Caco-2 (cell line): ENCODE measurements at places on chromosomes 7 and 10.

- no peak for DNase-seq
Measured at GRCh38 chr10:116670706-116671105, 50.0 kb downstream of the PNLIPRP2 start.

DNA sequence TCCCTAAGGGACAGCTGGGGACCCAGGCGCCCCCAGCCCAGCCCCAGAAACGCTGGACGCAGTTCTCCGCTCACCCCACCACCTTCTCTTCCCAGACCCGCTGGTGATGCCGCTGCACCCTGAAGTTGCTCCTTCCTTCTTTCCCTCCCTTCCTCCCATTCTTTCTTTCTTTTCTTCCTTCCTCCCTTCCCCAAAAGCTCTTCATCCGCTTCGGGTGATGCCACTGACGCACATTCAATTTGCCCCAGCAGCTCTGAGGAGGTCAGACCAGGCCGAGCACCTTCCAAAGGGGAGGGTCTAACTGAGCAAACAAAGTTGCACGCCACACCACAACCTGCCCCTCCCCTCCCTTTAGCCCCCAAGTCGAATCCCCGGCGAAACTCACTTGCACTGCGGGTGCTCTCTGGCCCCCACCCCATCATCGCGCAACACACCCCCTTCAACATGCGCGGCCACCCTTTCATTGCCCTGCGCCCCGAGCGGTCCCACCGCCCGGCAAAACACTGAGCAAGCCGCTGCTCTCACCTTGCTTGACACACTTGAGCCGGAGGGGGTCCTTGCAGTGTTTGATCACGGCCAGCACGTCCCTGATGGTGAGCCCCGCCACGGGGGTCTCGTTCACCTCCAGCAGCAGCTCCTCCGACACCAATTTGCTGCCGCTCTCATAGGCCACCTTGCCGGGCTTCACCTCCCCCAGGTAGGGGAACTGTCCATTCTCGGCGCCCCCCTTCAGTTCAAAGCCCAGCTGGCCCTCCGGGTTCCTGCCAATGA lies 787 bp downstream of the MAGI2 start:
- no peak for DNase-seq

- DNase-seq: no peak
Measured at GRCh38 chr10:94041206-94041605, 47.5 kb downstream of the PLCE1 start.

DNA sequence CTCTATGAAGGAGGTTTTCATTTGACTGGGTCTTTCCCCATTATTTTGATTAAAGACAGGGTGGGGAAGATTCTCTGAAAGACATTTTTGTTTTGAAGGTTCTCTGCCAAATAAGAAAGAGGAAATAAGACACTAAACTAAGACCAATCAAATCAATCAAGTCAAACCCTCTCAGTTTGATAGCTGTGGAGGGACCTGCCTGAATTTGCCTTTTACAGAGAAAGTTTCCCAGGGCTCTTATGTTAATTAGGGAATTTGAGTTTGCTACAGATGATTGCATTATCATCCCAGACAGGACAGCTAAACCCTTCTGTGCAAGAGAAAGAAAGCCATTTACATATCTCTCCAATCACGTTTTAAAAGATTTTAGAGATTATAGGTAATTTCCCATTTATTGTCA lies 80.0 kb downstream of the CSTF2T start:
- DNase-seq: no peak

GRCh38 chr10:14519785-14520184 lies 189.1 kb upstream of the FRMD4A start:
- no peak for DNase-seq

GRCh38 chr7:149764481-149765398 lies 8.6 kb downstream of the ZNF467 start:
- DNase-seq: no peak

DNA sequence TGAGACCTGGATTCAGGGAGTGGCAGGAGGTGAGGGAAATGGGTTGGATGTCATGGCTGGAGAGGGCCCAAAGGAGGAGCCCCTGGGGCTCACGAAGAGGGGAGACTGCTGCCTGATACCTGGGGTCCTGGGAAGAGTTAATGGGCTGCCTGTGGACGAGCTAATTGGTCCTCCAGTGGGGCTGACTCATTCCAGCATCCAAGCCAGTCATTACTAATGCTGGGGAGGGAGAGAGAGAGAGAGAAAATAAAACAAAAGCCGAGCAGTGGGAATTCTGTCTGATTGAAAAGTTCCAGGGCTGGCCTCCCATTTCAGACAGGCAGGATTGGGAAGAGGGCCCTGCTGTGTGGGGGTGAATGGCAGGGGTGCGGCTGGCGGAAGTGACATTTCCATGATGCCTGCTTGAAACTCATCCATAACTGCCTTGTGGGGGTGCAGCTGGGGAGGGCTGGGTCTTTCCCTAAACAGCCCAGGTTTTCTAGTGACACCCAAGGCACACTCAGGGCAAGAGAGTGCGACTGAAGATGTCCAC lies 297.8 kb downstream of the RPS24 start:
- DNase-seq: no peak

- no peak for DNase-seq
Measured at GRCh38 chr10:118246332-118247295, 95.5 kb downstream of the FAM204A start.

DNA sequence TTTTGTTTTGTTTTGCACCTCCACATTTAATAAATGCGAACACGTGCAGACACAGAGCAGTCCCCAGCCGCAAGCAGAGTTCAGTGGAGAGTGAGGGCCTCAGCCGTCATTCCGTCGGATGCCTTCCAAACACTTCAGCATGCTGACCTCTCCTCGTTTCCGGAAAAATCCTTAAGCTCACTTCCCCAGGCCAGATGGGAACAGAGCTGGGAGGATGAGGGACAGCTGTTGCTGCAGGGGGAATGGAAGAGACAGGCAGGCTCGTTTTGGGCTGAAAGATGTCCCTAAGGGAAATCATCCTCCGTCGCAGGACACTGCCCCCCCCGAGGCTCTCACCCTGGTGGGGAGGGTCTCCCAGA lies 17.2 kb upstream of the FGFR2 start:
- no peak for DNase-seq

DNA sequence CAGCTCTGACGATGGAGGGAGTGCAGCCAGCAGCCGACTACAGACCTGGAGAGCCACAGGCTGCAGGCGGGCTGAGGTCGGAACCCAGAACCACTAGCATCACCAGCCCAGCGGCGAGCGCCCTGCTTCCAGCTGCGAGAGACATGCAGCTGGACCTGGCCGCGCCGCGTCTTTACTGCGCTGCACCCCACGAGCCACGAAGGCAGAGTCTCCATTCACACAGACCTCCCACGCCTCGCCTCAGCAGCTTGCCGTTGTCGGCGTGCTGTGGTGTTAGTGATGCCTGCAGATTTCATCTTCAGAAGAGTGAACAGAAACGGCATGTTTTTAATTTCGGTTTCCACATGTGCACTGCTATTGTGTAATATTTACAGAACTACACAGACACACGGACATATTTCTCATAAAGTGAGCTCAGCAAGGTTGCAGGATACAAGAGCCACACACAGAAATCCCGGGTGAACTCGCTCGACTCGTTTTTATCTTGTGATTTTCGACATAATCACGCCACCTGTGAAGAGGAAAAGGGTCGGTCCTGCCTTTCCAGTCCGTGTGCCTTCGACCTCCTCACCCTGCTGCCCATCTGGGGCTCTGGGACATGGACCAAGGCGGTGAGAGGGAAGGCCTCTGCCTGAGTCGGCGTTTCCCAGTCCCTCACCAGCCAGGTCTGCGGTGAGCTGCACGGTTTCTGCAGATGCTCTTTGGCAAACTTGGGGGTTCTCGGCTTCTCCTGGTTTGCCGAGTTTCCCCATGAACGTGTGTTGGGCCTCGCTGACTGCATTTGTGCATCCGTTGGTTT lies 252.2 kb downstream of the ELFN1 start:
- DNase-seq: no peak

GRCh38 chr10:34189830-34190229 lies 625.3 kb downstream of the PARD3 start:
- DNase-seq: no peak

GRCh38 chr7:124724507-124725192 lies 40.9 kb downstream of the GPR37 start:
- DNase-seq: no peak

- peak; percentile 41 for DNase-seq
Measured at GRCh38 chr10:86099542-86100334, 266.9 kb downstream of the GRID1 start.
